SJSA1 (cell line): ENCODE measurements at places on chromosomes 7 and 10. TPM values are rescaled to one million over a fixed set of nuclear protein-coding genes. Genes with fewer than 3 reads are reported as not detected.

Gene HILPDA
- total RNA-seq = 7.7 and 10.7 TPM in 2 replicates

Gene IDI2
- total RNA-seq = not detected in 2 replicates

Gene PHYHIPL
- not detected in 2 replicates for total RNA-seq

Gene FAM241B
- 0.16 TPM in 1 of 2 replicates, not detected in the other for total RNA-seq

Gene MORN4
- total RNA-seq = 4.4 and 6.8 TPM in 2 replicates

Gene WNT8B
- not detected in 2 replicates for total RNA-seq

Gene ERVW-1
- not detected in 2 replicates for total RNA-seq

Gene ATP6V0A4
- total RNA-seq = 0.21 TPM in 1 of 2 replicates, not detected in the other

Gene MYOF
- total RNA-seq = 198 and 300 TPM in 2 replicates

Gene UFSP1
- total RNA-seq = 3.1 and 3.7 TPM in 2 replicates

Gene RPP30
- total RNA-seq = 60.7 and 79.0 TPM in 2 replicates

Gene CHRM2
- total RNA-seq = 0.13 and 0.24 TPM in 2 replicates

Gene NUTM2A
- total RNA-seq = 1.1 and 3.4 TPM in 2 replicates

Gene UNCX
- total RNA-seq = not detected in 2 replicates
